ENCODE measurements at places on chromosomes 1 and 21.

- DNase-seq: no peak
These were observed 161.7 kb upstream of the ST6GALNAC5 start for GRCh38 chr1:76705560-76705959.

DNA sequence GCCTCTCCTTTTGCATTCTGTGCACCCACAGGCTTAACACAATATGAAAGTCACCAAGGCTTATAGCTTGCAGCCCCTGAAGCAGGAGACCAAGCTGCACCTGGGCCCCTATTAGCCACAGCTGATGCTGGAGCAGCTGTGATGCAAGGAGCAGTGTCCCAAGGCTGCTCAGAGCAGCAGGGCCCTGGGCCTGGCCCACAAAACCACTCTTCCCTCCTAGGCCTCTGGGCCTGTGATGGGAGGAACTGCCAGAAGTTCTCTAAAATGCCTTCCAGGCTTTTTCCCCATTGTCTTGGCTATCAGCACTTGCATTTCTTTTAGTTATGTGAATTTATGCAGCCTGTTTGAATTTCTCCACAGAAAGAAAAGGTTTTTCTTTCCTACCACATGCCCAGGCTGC, 89.5 kb upstream of the KCTD3 start:
- DNase-seq: no peak

DNA sequence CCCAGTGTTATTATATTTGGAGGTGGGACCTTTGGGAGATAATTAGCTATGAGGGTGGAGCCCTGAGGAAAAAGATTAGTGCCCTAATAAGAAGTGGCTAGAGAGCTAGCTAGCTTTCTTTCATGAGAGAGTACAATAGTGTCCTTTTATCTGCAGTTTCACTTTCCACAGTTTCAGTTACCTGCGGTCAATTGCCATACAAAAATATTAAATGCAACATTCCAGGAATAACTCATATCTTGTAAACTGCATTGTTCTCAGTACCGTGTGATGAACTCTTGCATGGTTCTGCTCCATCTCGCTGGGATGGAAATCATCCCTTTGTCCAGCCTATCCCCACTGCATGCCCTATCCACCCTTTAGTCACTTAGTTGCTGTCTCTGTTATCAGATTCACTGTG, 201.6 kb downstream of the RWDD3 start:
- DNase-seq: no peak

DNA sequence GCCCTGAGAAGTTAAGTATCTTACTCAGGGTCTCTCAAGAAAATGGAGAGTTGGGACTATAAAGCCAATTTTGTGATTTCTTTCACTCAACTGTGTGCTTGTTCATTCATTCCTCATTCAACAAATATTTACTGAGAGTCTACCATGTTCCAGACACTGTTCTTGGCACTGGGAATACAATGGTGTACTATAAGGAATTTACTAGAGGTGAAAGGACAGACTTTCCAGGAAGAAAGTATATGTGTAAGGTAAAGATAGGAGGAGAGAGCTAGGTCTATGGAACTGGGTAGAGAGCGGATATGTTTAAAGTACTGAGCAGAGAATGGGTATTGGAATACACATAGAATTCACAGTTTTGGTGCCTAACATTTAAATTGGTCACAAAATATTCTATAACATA, 42.3 kb downstream of the ZNHIT6 start:
- DNase-seq: no peak

DNA sequence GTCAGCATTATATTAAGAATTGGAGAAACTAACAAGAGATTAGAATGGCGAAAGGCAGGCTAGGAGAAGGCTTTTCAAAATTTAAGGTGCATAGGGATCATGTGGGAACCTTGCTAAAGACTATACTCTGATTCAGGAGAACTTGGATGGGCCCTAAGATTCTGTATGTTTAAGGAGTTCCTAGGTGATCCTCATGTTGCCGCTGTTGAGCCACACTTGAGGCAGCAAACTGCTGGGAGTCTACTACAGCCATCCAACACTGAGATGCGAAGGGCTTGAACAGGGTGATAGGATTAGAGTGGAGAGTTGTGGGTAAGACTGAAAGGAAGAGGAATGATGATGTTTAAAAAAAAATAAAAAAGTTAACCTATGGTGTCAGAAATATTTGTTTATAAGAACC, 1013.2 kb downstream of the MRPL39 start:
- no peak for DNase-seq

DNA sequence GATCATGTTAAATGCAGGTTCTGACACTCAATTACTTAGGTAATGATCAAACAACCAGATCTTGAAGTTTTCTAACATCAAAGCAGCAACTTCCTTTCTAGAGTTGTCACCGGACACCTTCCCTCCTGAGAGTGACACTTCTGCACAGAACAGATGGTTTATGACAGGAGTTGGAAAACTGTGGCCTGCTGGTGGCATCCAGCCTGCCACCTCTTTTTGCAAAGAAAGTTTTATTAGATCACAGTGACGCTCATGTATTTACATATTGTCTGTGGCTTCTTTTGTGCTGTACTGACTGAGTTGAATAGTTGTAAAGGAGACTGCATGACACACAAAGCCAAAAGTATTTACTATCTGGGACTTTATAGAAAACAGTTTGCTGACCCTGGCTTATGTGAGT, 28.3 kb downstream of the DDR2 start:
- DNase-seq: no peak

- DNase-seq: no peak
These were observed 179.9 kb downstream of the FASLG start for GRCh38 chr1:172838680-172839313.
